Activated T-cell treated with anti-CD3 and anti-CD28 coated beads for 48 hours (primary cell): ENCODE measurements at places on chromosomes 11 and 22.

GRCh38 chr11:29135504-29135903, 881.3 kb downstream of the KCNA4 start:
- DNase-seq: no peak

GRCh38 chr11:35523861-35524260, 1.6 kb downstream of the PAMR1 start:
- no peak for DNase-seq

GRCh38 chr11:64677441-64678023, 45.5 kb downstream of the NRXN2 start:
- no peak for DNase-seq

DNA sequence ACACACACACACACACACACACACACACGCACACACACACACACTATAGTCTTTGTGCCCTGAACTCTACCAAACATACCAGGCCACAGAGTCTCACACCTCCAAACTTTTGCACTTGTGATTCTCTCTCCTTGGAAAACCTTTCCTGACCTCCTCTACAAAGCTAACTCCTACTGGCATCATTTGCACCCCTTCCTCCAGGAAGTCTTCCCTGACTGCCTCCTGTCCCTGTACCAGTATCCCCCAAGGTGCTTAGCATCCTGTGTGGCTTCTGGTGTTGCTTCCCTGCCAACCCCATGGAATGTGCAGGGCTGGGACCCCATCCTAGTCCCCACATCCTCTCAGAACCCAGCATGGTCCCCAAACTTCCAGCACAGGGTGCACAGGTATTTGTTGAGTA, 8.9 kb downstream of the TPST2 start:
- DNase-seq: no peak

GRCh38 chr11:2380396-2380795, 3.3 kb downstream of the CD81 start:
- no peak for DNase-seq

GRCh38 chr11:133041181-133041580, 491.1 kb downstream of the OPCML start:
- no peak for DNase-seq

GRCh38 chr11:134687548-134687947, 275.5 kb upstream of the B3GAT1 start:
- no peak for DNase-seq

GRCh38 chr22:37870273-37870672, 21.1 kb downstream of the EIF3L start:
- no peak for DNase-seq

DNA sequence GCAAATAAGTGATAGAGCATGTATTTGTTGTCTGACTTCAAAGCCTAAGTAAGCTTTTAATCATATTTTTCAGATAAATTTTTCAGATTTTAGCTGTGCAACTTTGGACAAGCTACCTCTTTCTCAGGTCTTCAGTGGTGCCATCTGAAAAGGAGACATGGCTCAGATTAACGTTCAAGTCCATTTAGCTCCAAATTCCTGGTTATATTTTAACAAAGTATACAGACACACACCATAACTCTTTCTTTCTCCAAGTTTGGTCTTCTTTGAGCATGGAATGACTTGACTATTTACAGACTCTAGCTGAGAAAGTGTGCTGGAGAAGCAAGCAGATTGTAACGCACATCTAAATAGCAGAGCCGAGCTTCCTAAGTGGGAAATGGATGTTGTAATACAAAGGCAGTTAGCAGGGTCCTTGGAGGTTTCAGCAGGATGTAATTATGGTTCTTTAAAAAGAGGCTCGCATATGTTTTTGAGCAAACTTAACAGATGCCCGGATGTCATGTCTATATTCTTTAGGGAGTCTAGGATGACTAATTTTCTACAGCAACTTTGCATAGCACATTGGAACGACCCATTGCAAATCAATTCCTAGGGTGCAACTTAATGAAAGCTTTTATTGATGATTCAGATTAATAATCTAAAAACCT, 128.1 kb upstream of the E2F8 start:
- no peak for DNase-seq

GRCh38 chr22:20155330-20156041, 4.6 kb upstream of the CCDC188 start:
- no peak for DNase-seq

DNA sequence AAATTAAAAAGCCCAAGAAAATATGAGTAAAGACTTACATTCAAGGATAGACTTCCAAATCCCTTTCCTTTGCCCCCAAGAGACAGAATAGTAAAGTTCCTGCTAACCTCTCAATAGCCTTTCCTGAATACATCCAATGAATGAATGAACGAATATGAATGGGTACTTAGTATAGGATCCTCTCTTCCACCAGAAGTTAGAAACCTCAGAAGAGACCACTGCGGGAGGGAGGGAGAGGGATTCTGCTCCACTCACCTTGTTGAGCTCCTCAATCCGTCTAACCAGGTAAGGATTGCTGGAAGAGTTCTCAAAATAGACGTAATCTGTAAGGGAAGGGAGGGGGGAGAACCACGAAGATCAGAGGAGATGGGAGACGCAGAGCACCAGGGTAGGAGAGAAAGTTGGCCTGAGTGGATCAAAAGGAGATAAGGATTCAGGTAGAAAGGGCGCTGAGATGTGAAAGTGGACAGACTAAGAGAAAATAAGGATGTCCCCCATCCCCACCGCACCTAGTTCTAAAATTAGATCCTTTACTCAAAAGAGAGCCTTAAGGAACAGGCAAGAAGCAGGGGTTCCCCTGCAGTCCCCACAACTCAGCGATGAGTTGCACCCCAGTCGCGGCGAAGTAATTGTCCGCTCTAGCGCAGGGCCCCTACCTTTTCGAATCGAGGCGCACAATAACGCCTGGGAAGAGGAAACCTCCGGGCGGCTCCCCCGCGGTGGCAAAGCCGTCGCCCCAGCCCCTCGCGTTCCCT, 1.1 kb downstream of the MTA2 start:
- no peak for DNase-seq

DNA sequence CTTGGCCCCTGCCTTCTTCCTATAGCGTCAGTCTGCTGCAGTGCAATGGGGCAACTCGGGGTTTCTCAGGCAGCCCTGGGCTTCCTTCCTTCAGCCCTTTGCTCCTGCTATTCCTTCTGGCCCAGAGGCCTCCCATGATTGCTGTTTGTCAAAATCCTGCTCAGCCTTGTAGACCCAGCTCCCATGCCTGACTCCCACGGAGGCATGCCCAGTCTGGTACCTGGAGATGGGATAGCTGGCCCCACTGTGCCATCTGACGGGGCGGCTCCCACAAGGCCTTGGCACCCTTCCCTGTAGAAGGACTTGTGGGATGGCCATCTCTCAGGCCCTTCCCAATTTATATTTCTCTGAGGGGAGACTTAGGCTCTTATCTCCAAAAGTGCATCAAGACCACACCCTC, 590 bp upstream of the CD6 start:
- DNase-seq: no peak

GRCh38 chr11:35061516-35062440, 77.2 kb upstream of the CD44 start:
- DNase-seq: no peak

DNA sequence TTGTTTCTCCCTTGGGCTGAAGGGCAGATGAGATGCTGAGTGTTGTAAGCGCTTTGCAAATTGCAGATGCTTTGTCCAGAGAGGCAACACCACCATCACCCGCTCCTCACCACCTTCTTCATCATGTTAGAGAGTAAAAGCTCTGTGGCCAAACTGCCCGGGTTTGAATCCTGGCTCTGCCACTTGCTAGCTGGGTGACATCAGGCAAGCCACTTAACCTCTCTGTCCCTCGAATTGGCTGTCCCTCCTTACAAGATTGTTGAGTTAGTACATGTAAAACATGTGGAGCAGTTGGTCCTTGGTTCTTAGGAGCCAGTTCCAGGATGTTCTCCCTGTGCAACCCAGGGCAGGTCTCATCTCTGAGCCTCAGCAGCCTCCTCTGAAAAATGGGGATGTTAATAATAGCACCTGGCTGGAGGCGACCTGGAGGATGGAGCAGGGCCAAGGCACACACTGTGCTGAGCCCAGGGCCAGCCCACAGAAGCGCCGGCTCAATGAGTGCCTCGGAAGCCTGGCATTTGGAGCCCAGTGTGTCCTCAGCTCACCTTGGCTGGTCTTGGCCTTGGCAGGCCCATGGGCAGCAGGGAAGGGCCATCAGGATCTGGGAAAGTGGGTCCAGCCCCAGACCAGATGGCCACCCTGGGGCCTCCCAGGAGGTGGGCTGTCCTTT, 10.5 kb downstream of the C11orf86 start:
- DNase-seq: no peak

GRCh38 chr11:120827198-120827597, 196.7 kb upstream of the TBCEL start:
- DNase-seq: no peak

DNA sequence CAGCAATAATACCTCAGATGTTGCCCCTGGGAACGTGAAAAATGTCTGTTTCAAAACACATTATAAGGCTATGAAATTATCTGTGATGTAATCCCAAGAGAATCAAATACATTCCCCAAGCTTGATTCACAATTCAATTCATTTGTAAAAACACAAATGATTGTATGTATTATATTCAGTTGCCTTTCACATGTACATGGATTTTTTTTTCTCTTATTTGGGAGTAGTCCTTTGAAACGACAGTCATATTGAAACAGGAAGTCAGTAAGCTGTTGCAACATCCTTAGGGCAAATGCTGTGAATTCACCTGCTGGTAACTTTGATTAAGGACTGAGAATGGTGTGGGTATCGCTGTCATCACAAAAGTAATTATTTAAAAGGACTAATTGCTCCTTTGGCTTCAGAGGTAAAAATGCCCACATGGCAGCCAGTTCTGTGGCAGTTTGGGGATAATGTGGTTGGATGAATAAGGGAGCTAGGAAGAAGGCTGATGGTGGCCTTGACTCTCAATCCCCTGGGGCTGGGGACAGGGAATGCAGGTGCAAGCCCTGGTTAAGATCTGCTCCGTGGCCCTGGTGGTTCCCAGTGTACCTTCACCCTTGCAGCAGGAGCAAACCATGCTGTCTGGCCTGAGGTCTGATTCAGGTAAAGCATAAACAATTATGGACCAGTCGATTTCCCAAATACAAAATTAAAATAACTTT, 13.2 kb downstream of the EHF start:
- no peak for DNase-seq

DNA sequence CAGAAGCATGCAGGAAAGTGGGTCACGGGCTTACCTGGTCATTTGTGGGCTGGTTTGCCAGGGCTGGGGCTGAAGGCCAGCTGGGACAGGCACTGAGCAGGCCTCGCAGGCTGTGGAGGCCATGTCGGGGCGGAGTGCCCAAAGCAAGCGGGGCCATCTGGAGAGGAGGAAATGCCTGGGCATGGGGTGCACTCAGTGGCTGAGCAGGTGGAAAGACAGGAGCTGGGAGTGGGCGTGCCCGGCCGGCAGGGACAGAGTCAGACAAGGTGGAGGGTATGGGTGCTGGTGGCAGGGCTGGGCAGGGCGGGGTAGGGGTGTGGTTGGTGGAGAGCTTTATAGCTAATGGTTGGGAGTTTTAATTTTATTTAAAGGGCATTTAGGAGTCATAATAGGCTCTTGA, 27.4 kb downstream of the DAGLA start:
- DNase-seq: no peak

DNA sequence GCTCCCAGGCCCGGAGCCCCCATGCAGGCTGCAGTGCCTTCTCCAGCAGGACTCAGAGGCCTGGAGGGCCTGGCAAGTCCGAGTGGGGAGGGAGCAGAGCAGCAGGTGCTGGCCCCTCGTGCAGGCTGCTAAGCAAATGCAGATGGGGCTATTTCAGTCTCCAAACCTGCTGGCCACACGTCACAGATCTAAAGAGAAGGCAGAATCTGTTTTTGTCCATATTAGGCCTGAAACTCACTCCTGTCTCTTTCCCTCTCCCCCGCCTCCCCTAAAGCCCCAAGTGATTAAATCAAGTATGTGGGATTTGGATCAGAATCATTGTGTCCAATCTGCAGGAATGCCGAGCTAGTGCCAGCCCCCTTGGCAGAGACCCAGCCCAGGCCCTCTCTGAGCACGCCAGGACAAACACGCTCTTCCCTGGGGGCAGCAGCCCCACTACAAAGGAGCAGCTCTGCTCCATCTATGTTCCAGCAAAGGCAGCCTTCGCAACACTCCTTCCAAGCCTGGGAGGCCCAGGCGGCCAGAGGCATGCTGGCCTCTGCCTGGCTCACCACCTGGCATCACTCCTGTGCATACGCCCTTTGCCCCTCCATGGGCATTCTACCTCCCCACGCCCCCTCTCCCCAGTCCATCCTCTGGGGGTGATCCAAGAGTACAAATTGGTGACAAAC, 26.5 kb downstream of the RPL27A start:
- DNase-seq: no peak

DNA sequence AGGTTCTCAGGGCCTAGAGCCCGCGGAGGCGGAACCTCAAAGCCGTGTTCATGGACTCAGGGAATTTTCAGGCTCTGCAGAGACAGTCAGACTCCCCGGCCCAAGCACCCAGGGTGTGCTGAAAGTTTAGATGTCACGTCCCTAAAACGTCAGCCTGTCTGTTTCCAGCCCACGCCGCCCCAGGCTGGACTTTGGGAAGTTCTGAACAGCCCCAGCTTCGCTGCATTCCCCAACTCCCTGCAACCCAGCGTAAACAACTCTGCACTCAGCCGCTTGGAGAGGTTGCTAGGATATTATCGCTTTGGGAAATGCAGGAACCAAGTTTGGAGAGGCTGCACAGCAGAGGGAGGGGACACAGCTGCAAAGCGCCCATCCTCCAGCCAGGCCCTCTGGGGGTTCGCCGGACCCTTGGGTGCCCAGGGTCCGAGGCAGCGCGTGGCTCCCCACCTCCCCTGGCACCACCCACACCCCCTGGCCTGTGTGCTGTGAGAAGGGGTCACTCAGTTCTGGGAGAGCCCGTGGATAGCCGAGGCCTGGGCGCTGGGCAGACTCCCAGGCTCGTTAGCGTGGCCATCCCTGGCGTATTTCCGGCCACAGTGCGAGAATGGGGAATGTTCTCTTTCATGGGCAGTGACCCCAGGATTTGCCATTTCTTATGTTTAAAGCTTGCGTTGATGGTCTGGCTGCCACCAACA, 120.5 kb upstream of the FGF3 start:
- no peak for DNase-seq

DNA sequence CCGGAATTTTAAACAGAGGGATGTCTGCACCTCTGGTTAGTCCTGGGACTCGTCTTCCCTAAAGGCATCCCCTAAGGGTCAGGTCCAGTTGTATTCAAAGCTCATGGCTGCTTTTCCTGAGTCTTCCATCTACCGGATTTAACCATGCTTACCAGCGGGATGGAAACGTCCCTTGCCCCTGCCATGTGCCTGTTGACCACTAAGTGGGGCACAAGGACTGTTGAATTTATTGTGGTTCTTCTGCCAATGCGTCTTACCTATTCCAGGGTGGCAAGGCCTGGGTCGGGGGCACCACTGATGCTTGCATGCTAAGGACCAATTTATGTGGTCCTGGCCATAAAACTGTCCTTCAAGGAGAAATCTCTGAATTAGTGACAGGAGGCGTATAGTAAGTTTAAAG, 25.6 kb downstream of the ANKRD42 start:
- no peak for DNase-seq
